ENCODE measurements at places on chromosomes 2 and 18.

GRCh38 chr2:169362894-169363559, 693 bp upstream of the LRP2 start:
- DNase-seq: no peak

- DNase-seq: no peak
Measured at GRCh38 chr2:67322353-67323001, 74.7 kb upstream of the ETAA1 start.

DNA sequence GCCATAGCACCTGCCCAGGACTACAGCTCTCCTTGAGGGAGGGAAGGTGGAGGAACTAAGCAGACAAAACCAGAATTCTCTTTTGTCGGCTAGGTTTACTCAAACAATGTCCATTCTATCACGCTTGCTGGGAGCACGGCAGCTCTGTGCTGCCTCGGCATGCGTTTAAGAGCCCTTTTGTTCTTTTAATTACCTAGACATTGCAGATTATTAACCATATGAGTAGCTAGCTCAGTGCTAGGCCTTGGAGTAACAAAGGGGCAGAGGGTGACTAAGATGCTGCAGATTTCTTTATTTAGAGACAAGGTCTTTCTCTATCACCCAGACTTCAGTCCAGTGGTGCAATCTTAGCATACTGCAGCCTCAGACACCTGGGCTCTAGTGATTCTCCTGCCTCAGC, 11.1 kb downstream of the MSGN1 start:
- DNase-seq: no peak

GRCh38 chr2:62001431-62001830, 96.0 kb downstream of the COMMD1 start:
- no peak for DNase-seq

DNA sequence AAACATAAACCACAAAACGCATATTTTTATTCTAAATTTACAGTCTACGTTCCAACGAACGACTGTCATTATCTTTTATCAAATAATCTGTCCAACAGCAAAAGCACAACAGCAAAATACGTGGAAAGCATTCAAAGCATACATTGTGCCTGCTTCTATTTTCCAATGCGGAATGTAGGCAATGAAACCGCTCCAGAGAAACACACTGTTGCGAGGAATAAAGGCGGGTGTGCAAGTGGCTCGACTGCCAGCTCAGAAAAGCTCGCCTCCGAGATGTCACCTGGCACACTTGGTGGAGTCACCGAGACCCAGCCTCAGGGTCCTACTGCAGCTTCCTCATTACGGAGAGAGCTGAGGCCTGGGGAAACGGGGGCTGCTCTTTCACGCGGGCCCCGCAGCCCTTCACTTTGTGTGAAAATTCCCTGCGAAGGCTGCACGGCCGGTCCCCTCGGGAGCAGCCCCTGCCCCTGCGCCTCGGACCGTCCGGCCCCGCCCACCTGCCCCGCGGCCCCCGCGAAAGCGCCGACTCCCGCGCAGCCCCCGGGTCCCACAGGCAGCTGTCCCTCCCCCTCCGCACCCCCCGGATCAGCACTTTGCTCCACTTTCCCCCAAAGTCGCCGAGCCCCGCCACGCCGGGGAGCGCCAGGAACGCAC, 752 bp downstream of the MGAT4A start:
- peak; percentile 19 for DNase-seq

- no peak for DNase-seq
Measured at GRCh38 chr18:55353806-55354205, 234.2 kb downstream of the TCF4 start.

- no peak for DNase-seq
Measured at GRCh38 chr18:42758852-42759251, 356.6 kb downstream of the RIT2 start.

GRCh38 chr2:229205704-229206103, 65.4 kb downstream of the PID1 start:
- DNase-seq: no peak

DNA sequence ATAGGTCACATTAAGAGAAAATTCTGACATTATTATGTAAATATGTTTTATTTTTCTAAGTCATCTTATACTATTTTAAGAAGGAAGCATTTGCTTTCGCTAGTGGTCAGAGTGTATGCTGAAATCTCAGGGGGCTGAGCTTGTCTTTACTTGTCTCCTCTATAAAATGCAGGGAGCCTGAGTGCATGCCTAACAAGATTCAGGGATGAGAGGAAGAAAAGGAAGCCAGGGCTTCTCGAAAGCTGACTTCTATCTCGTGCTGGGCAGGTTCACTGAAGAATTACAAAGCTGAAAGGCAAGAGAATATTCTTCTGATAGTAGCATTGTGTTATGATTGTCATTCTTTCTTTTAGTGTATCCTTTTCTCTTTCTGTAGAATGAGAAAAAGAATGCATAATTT, 467.4 kb downstream of the SOX11 start:
- DNase-seq: no peak

Data from erythroblast (primary cell).